Stomach (tissue), 19 donors: ENCODE measurements at places on chromosomes 5 and 9. TPM values are rescaled to one million over a fixed set of nuclear protein-coding genes. Genes with fewer than 3 reads are reported as not detected.

The PCDHA11 gene
- not detected for total RNA-seq

The CFAP157 gene
- total RNA-seq: 7.6 TPM

The IRX2 gene
- 63.8 TPM for total RNA-seq

The MYMK gene
- total RNA-seq: not detected

The ENTPD2 gene
- total RNA-seq: 3.5 TPM

The ZBTB34 gene
- total RNA-seq: 25.7 TPM

The C1QTNF3 gene
- 7.2 TPM for total RNA-seq

The SLC6A3 gene
- total RNA-seq: not detected

The LCN12 gene
- not detected for total RNA-seq

DNA sequence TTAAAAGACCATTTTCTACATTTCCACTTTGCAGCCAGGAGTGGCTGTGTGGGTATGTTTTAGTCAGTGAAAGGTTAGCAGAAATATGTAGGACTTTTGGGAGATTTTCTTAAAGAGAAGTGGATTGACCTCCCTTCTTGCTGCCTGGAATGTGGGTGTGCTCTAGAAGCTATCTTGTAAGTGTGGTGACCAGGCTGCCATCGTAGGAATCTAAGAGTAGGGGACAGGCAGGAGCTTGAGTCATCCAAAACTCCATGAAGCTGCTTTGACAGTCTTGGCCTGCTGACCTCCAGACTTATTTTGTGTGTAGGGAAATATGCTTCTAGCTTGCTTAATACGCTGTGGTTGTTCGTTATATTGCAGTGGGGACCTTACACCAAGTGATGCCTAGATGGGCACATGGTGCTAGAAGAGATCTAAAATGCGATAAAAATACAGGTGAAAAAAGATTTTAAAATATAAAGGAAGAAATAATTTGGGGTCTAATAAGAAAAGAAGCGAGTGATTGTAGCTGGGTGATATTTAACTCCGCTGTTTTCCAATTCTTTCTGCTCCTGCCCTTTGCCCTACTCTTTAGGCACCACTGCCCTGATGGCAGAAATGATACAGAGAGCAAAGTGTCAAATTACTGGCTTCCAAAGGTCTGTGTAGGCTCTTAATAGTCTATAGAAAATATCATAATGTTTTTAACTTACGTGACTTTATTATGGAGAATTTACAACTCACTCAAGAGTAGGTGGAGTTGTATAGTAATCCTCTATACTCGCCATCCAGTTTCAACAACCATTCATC is 298.2 kb upstream of the ZNF608 start:
- H3K36me3 ChIP-seq: no peaks in the 10 kb centered on the region
- no peak overlapping the region for H3K27ac ChIP-seq
- H3K4me3 ChIP-seq: no peak overlapping the region
- DNase-seq: no peak
- H3K4me1 ChIP-seq: no peaks in the 10 kb centered on the region

DNA sequence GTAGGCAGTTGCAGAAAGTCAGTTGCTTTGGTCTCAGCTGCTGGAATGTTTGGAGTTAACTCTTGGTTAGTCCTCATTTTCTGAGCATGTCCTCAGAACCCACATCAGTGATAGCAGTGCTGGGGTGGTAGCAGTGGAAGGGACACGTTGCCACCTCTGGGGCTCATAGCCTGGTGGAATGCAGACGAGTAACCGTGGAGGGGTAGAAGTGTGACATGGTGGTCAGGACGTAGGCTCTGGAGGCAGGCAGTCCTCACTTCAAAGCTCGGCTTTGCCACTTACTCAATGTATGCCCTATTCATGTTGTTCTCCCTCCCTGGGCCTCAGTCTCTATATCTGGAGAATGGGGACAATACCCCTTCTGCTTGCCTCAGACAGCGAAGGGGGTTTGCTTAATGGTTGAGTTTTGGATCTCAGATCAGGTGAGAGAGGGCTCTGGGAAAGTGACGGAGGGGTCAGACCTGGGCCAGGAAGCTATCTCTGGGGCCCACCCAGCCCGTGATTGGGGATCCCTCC is 62.8 kb downstream of the RGS3 start:
- no peak overlapping the region for H3K4me3 ChIP-seq
- H3K27ac ChIP-seq: no peak overlapping the region
- peaks cover 44% of the 10 kb centered on the region for H3K36me3 ChIP-seq
- peaks cover 74% of the 10 kb centered on the region for H3K4me1 ChIP-seq

GRCh38 chr9:93112116-93112863 is 16.3 kb downstream of the CARD19 start:
- H3K4me3 ChIP-seq: no peak overlapping the region
- peaks cover 38% of the 10 kb centered on the region for H3K36me3 ChIP-seq
- H3K27me3 ChIP-seq: no peaks in the 10 kb centered on the region
- H3K27ac ChIP-seq: no peak overlapping the region

GRCh38 chr5:32504989-32505596 is 60.6 kb upstream of the ZFR start:
- peak overlapping the region; percentile 61 for H3K27ac ChIP-seq
- H3K27me3 ChIP-seq: no peaks in the 10 kb centered on the region
- no peaks in the 10 kb centered on the region for H3K36me3 ChIP-seq
- peaks cover 6% of the 10 kb centered on the region for H3K4me1 ChIP-seq

DNA sequence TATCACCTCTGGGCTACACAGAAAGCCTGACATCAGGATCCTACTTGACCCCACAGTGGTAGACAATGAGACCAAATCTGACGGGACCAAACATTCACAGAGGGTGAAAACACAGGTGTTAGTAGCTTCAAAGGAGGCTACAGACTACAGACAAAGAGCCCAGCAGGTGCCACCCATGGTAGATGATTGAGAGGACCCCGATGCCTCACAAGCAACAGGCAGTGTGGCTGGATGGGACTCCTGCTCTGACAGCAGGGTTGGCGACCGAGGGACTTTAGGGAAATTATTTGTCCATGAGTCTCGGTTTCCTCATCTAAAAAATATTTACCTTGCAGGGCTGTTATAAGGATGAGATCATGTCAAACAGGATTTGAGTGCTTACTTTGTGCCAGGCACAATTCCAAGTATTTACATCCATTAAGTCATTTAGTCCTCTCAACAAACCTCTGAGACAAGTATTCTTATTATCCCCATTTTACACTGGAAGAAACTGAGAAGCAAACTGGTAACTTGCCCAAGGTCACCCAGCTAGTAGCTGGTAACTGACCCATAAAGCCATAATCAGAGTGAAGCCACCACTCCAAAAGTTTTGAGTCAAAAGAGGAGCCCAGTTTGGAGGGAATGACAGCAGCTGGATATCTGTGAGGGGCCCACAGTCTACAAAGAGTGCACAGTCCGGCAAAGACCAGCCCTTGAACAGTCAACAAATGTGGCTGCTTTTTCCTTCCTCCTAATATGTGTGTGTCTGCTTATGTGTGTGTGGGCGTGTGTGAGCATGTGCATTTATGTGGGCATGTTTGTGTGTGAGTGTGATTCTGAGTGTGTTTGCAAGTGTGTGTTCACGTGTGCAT is 502.0 kb downstream of the BNC2 start:
- H3K36me3 ChIP-seq: no peaks in the 10 kb centered on the region
- H3K4me3 ChIP-seq: no peak overlapping the region
- no peaks in the 10 kb centered on the region for H3K27me3 ChIP-seq
- H3K4me1 ChIP-seq: no peaks in the 10 kb centered on the region
- no peak for DNase-seq

- no peaks in the 10 kb centered on the region for H3K36me3 ChIP-seq
- DNase-seq: no peak
- no peak overlapping the region for H3K4me3 ChIP-seq
- H3K27ac ChIP-seq: no peak overlapping the region
Measured at GRCh38 chr5:107549567-107549966, 121.2 kb downstream of the EFNA5 start.

DNA sequence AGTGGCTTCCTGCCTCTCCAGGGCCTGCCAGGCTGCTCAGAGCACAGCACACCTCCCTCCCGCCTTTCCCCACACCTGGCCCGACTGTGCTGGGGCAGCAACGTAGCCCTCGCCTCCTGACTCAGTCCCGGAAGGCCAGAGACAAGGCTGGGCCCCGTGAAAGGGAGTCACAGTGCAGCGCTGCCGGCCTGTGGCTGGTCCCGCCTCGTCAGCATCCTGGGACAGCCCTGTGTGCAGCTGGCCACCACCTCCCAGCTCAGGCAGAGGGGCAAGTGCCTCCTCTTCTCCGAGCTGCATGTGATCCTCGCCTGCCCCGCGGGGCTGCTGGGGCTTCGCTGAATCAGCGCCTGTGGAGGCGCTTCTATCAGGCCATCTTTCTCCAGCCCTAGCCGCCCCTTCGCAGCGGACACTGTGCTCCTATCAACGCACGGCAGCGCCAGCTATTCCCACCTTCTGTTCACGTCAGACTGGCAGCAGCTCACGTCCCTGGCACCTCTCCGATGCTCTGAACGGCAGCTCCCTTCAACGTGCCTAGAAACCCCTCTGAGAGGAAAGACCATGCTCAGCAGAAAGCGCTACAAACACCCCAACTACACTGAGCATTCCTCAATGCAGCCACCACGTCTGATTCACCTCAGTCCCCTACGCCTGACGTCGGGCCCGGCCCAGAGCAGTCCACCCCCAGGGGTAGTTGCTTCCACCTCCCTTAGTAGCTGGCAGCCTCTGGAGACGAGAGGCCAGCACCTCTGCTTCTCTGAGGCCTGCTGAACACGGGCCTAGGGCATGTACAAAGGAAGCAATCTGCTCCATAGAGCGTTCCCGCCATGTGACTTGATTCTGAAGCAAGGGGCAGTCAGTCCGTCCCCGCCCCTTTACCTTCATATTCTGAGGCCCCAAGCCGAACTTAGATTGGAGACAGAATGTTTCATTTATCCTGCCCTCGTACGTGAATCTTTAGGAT is 78.8 kb downstream of the GPR21 start:
- H3K4me3 ChIP-seq: no peak overlapping the region
- H3K4me1 ChIP-seq: peaks cover 9% of the 10 kb centered on the region
- H3K36me3 ChIP-seq: peaks cover 8% of the 10 kb centered on the region

GRCh38 chr5:78824831-78825281 is 160.3 kb downstream of the ARSB start:
- H3K4me3 ChIP-seq: no peak overlapping the region
- peaks cover 6% of the 10 kb centered on the region for H3K4me1 ChIP-seq
- no peak overlapping the region for H3K27ac ChIP-seq
- no peaks in the 10 kb centered on the region for H3K27me3 ChIP-seq

DNA sequence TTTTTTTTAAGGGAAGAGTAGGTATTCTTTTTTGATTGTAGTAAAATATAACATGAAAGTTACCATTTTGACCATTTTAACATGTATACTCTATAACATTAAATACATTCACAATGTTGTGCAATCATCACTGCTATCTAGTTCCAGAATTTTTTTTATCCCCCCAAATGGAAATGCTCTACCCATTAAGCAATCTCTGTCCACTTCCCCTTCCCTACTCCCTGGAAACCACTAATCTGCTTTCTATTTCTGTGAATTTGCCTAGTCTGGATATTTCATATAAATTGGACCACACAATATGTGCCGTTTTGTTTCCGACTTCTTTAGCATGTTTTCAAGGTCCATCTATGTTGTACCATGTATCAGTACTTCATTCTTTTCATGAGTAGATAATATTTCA is 429.5 kb downstream of the TLE1 start:
- no peak overlapping the region for H3K27ac ChIP-seq
- H3K4me3 ChIP-seq: no peak overlapping the region
- no peaks in the 10 kb centered on the region for H3K27me3 ChIP-seq
- no peaks in the 10 kb centered on the region for H3K4me1 ChIP-seq
- H3K36me3 ChIP-seq: no peaks in the 10 kb centered on the region

DNA sequence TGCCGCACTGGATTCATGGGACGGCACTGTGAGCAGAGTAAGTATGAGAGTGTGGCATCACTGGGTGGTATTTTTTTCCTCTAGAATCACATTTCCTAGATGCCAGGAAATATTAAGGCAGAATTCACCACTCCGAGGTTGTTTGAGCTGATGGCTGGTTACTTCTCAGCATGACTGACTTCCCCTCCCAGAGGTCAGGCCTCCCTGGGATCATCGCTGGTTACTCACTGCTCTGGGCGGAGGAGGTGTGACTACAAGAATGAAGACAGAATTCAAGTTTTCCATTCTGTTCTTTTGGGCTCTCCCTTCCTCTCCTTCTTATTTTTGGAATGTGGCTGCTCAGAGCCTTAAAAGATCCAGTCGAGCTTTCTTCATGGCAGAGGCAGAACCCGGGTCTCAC is 76.6 kb upstream of the PRRC1 start:
- no peaks in the 10 kb centered on the region for H3K36me3 ChIP-seq
- H3K4me1 ChIP-seq: no peaks in the 10 kb centered on the region
- no peak overlapping the region for H3K27ac ChIP-seq
- no peak for DNase-seq
- H3K27me3 ChIP-seq: no peaks in the 10 kb centered on the region

DNA sequence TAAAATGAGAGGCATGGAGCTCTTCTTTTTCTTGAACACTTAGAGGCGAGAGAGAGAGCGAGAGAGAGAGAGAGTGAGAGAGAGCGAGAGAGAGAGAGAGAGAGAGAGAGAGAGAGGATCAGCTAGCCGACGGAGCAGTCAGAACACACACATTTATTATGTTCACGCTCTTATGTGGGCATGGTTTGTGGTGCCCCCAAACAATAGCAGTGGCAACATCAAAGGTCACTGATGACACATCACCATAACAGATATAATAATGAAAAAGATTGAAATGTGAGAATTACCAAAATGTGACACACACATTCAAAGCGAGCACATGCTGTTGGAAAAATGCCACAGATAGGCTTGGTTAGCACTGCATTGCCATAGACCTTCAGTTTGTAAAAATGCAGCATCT is 116.1 kb downstream of the KDM4C start:
- H3K4me1 ChIP-seq: peaks cover 25% of the 10 kb centered on the region
- no peak overlapping the region for H3K27ac ChIP-seq
- peak; percentile 26 for DNase-seq
- no peaks in the 10 kb centered on the region for H3K36me3 ChIP-seq

DNA sequence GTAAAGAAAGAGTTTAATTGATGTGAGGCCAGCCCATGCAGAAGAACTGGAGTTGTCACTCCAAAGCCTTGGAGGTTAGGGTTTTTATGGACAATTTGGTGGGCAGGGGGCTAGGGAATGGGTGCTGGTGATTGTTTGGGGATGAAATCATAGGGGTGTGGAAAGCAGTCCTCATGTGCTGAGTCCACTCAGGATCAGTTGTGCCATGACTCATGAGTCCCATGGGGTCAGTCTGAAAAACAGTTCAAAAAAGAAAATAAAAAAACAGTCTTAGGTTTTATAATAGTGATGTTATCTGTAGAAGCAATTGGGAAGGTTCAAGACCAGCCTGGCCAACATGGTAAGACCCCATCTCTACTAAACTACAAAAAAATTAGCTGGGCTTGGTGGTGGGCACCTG is 162.3 kb downstream of the KDM4C start:
- peaks cover 23% of the 10 kb centered on the region for H3K4me1 ChIP-seq
- no peaks in the 10 kb centered on the region for H3K36me3 ChIP-seq
- no peak overlapping the region for H3K4me3 ChIP-seq
- no peaks in the 10 kb centered on the region for H3K27me3 ChIP-seq
- no peak for DNase-seq

GRCh38 chr5:10513501-10514442 is 50.1 kb upstream of the ANKRD33B start:
- H3K36me3 ChIP-seq: no peaks in the 10 kb centered on the region
- H3K27ac ChIP-seq: no peak overlapping the region
- no peaks in the 10 kb centered on the region for H3K27me3 ChIP-seq
- H3K4me1 ChIP-seq: no peaks in the 10 kb centered on the region
- DNase-seq: no peak
